ENCODE measurements at places on chromosomes 5 and 9.

DNA sequence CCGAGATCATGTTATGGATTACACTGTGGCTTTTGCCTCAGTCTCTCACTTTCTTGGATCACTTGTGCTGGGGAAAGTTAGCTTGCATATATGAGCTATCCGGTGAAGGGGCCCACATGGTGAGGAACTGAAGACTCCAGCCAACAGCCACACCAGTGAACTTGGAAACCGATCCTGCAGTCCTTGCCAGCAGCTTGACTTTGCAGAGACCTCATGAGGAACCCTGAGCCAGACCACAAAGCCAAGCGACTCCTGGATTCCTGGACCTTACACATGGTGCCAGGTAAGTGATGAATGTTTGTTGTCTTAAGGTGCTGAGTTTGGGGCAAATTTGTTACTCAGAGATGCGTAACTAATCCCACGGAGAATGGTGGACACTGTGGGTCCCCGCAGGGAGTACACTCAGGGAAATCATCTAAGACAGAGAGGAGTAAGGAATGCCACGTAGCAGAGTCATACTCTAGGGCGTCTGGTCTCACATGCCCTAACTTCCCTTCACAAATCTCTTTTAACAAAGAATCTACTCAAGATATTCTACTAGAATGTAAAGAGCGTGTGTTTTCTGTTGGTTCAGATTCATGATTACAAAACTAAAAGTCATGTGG, 76.5 kb upstream of the PJA2 start:
- no peak for ATAC-seq

- peak; percentile 84 for ATAC-seq
Observed at GRCh38 chr5:124596595-124597421, 149.6 kb downstream of the ZNF608 start.

DNA sequence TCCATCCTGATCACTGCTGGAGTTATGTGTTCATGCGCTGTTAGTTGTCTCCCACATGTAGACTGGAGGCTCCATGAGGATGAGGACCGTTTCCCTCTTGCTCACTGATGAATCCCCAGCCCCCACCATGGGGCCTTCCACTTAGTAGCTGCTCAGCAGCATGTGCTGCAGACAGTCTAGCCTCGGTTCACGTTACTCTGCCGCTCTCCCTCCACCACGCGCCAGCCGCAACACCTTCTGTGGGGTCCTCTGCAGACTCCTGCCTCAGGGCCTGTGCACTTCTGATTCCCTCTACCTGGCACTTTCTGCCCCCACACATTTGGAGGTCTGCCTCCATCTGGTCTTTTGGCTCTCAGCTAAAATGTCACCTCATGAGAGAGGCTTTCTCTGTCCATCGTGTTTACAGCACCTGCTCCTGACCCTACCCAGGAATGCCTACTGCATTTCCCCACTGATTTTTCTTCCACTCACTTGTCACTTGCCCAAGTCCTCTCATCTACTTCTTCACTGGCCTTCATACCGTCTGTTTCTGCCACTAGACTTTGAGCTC, 36.3 kb downstream of the STK10 start:
- no peak for ATAC-seq

DNA sequence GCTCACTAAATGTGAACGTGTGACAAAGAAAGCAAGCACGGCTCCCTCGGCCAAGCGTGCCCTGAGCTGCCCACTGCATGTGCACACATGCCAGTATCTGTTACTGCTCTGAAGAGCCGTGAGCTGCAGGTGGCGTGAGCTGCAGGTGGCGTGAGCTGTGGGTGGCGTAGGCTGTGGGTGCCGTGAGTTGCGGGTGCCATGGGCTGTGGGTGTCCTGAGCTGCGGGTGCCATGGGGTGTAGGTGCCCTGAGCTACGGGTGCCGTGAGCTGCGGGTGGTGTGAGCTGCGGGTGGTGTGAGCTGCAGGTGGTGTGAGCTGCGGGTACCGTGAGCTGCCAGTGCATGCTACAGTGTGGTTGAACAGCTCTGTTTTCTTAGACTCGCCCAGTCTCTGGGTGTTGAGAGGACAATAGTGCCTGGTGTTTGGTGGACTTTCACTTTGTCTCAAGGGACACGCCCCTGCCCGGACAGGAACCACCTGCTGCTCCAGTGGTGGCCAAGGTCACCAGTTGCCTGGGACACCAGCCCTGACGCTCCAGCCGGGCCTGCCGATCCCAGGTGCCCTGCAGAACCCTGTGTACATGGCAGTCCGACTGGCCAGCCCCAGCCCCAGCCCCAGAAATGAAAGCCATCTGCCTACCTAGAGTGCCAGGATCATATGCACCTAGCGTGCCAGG, 6.7 kb downstream of the CCDC187 start:
- ATAC-seq: peak; percentile 1

- no peak for ATAC-seq
Observed at GRCh38 chr9:137243626-137244485, 2.8 kb downstream of the TUBB4B start.

DNA sequence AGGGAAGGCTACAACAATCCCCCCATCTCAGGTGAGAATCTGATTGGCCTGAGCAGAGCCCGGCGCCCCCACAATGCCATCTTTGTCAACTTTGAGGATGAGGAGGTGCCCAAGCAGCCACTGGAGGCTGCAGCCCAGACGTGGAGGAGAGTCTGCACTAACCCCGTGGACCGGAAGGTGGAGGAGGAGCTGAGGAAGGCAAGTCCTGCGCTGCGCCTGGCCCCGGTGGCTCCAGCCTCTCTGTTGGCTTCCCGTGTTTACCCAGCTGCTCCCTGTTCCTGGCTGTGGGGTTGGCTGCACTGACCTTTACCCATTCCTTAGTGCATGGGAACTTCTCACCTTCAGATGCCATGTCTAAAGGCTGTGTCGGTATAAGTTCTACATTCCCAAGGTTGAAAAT, 11.0 kb upstream of the CEL start:
- ATAC-seq: no peak

DNA sequence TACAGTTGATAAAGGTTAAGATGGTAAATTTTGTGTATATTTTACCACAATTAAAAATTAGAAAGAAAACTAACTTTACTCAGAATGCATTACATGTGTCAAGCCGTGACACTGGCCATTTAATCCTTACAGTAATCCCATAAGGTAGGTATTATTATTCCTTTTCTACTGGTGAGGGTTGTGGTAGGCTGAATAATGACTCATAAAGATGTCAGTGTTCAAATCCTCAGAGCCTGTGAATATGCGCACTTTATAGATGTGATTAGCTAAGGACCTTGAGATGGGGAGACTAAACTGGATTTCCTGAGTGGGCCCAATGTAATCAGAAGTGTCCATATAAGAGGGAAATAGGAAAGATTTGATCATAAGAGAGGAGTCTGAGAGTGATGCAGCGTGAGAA, 288.1 kb downstream of the TMEM167A start:
- ATAC-seq: peak; percentile 92

GRCh38 chr5:132422720-132423437, 53.4 kb downstream of the SLC22A5 start:
- ATAC-seq: peak; percentile 30

- ATAC-seq: peak; percentile 1
Observed at GRCh38 chr5:851076-851475, 290 bp upstream of the ZDHHC11 start.

DNA sequence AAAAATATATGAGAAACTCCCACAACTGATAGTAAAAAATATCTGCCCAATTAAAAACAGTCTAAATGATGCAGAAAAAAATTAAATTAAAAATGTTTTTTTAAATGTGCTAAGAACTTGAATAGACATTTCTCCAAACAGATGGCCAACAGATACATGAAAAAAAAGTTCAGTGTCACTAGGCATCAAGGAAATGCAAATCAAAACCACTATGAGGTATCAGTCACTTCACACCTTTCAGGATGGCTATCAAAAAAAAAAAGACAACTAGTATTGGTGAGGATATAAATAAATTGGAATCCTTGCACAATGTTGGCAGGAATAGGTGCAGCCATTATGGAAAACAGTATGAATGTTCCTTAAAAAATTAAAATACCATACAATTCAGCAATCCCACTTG, 16.6 kb downstream of the ZNF131 start:
- no peak for ATAC-seq

GRCh38 chr9:73081979-73082657, 69.5 kb upstream of the ANXA1 start:
- no peak for ATAC-seq

DNA sequence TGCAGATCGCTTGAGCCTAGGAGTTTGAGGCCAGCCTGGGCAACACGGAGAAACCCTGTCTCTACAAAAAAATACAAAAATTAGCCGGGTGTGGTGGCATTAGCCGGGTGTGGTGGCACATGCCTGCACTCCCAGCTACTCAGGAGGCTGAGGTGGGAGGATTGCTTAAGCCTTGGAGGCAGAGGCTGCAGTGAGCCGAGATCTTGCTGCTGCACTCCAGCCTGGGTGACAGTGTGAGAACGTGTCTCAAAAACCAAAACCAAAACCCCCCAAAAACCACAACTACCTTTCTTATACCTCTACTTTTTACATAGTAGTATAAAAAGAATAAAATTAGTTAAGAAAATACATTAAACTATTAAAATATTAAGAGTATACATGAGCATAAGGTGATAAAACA, 121.2 kb downstream of the RAPGEF6 start:
- ATAC-seq: no peak

DNA sequence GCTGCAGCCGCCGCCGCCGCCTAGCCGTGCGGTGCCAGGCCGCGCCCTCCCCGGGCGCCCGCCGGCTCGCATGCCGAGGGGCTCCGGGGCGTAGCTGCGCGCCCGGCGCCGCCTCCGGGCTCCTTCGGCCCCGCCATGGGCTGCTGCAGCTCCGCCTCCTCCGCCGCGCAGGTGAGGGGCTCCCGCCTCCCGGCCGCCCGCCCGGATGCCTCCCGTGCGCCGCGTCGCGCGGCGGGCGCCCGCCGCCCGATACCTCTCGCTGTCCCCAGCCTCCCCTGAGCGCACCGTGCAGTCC, 230 bp downstream of the SLC44A1 start:
- ATAC-seq: no peak

DNA sequence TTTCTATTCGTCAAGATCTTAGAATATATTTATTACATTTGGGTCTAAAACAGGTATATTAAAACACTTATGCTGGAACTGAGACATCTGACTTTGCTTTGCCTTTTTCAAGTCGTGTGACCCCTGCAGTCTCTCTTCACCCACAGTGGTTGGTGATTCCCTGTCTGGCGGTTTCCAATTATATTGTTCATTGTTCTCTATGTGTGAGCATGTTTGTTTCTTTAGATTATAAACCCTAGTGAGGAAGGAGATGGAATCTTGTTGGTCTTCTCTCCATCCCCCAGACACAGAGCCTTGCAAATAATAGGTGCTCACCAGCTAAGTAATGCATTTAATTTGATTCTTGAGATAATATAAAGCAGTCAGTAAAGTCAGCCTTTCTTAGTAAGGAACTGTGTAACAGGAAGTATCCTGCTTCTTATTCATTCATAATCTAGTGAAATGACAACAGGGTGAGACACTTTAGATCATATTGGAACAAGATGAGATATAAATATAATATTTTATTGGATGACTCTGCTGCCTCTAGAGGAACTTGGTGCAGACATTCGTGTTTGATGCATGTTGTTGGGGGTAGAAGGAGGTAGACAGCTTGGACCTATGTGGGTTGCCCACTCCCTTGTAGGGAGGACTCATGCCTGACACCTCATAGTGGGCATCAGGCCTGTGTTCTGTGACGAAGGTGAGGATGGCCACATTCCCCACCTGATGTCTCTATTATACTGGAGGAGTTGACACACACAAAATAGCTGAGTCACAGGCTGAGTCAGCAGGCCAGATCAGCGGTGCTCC, 88.1 kb downstream of the FGF1 start:
- peak; percentile 86 for ATAC-seq

GRCh38 chr9:90802386-90802985, 867 bp downstream of the SYK start:
- ATAC-seq: no peak

DNA sequence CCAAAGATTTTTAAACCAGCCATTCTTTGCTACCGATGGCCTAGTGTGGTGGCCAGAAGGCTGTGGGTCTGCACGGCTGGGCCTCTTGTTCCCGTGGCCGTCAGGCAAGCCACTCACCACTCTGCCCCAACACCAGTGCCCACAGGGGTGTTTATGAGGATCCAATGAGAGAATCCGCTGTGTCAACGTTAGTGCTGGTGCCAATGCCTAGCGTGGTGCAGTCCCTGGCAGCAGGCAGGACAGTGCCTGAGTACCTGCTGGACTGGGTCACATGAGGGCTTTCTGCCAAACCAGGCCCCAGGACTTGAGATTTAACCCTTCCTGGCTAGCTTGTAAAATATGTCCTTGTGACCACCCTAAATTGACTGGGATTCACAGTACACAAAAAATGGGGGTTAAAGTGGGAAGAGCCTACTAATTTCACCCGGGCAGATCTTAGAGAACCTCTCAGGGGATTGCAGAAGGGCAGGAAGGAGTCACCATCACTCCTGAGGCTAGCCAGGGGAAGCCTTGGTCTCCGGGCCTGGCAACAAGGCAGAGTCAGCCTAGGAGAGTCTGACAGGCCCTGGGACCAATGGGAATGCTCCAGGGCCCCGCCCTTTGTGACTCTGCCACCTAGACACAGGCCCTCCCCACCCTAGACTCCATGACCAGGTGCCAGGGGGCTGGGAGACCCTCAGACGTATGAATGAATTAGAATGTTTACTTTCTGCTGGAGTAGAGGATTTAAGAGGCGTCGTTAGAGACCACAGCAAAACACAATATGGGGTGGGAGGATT, 63.2 kb upstream of the FSTL4 start:
- no peak for ATAC-seq

- ATAC-seq: no peak
Observed at GRCh38 chr5:115577741-115578140, 24.5 kb downstream of the TICAM2 start.

DNA sequence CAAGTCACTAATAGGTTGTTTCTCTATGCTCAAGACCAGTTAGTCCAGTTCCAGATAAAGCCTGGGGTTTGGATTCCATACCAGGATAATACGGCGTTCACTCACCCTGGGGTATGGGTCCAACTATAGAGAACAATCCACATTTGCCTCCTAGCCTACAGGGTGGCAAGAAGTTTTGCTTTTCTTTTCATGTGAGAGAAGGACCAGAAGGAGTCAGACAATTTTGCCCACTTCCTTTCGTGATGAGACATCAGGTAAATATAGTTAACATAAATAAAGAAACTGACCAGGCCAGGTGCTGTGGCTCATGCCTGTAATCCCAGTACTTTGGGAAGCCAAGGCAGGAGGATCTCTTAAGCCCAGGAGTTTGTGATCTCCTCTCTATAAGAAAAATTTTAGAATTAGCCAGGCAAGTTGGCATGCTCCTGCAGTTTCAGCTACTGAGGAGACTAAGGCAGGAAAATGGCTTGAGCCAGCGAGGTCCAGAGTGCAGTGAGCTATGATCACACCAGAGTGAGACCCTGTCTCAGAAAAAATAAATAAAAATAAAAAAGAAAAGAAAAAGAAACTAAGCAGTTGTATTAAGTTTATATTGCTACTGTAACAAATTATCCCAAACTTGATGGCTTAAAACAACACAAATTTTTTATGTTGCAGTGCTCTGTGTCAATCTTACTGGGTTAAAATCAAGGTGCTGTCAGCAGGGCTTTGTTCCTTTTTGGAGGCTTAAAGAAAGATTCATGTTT, 7.5 kb upstream of the REEP5 start:
- no peak for ATAC-seq

GRCh38 chr5:111255169-111255568, 31.0 kb downstream of the CAMK4 start:
- ATAC-seq: no peak

- ATAC-seq: no peak
Observed at GRCh38 chr5:52579391-52579790, 208.3 kb upstream of the ITGA1 start.

- no peak for ATAC-seq
Observed at GRCh38 chr9:77772646-77773045, 124.5 kb upstream of the GNA14 start.

GRCh38 chr5:109326919-109327318, 82.9 kb downstream of the PJA2 start:
- ATAC-seq: no peak

GRCh38 chr5:174527916-174528540, 196.4 kb upstream of the MSX2 start:
- ATAC-seq: no peak
